ENCODE measurements at places on chromosomes 1 and 21.

DNA sequence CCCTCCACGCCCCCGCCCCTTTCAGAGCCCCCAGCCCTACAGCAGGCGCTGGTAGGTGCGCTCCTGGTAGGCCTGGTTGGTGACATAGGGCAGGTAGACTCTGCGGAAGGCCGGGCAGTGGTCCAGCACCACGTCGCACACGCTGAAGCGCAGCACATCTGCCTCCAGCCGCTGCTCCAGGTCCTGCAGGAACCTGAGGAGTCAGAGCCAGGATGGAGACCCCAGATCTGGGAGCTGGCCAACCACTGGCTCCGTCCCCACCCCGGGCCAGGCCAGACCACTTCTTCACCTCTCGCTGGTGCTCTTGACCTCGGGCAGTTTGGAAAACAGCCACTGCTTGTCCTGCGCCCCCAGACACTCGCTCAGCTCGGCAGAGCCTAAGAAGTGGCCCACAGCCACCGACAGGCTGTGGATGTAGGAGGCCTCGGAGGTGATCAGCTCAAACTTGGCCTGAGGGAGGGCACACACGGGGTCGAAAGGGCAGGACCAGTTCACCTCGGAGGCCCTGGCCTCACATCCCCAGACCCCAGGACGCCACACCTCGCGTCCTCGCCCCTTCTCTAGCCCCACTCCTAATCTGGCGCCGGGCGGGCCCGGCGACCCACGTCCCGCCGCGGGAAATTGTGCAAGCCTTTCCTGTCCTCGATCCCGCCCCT lies 6.4 kb downstream of the ARHGEF19 start:
- DNase-seq = no peak

- no peak for DNase-seq
Measured at GRCh38 chr1:39988618-39989343, 33.8 kb downstream of the MFSD2A start.

DNA sequence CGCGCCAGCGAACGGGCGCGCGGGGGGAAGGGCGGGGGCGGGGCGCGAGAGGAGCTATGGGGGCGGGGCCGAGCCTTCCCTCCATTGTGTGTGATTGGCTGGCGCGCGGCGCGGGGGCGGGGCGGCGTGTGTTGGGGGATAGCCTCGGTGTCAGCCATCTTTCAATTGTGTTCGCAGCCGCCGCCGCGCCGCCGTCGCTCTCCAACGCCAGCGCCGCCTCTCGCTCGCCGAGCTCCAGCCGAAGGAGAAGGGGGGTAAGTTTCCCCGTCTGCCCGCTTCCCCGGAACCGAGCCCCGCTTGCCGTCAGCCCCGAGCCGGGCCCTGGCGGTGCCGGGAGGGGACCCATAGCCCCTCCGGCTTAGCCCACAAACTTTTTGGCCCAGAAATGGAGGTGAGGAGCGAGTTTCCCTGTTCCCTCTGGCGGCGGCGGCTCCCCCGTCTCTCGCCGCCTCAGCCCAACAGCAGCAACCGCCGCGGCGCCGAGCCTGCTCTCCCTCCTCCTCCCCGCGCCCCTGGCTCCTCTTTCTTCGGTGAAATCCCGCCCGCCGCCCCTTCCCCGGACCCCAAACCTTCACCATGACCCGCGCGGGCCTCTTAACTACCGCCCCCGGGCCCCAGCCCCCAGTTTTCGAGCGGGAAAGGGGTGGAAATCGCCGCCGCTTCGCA lies at the start of gene H3-3A:
H3-3A (plus strand) TSS at position 159 of the 666 bp plus-strand sequence. CDS start 1,636 bp downstream, outside the sequence.
- peak; percentile 87 for DNase-seq

DNA sequence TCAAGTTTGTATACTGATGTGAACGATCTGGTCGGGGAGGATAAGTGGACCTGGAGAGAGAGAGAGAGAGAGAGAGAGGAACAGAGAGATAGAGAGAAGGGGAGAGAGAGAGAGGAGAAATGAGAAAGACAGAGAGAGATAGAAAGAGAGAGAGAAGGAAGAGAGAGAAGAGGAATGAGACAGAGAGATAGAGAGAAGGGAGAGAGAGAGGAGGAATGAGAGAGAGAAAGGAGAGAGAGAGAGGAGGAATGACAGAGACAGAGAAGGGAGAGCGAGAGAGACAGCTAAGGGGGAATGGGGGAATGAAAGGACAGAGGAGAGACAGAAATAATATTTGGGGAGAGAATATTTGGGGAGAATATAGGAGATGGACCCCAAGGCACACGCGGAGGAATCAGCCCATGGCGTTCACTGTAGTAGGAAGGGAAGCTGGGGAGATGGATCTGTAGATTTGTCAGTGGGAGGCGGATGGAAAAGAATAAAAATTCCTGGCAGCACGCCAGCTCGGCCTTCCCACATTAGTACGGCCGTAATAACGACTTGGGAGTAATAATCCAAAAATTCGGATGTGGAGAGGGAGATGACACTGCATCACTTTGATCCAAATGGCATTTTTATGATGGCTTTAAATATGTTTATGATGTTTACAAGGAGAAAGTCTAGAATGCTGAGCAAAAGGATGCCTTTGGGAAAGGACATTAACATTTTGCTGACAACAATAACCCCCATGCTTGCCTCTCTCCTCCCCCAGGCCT lies 159.8 kb upstream of the KCNJ6 start:
- no peak for DNase-seq

DNA sequence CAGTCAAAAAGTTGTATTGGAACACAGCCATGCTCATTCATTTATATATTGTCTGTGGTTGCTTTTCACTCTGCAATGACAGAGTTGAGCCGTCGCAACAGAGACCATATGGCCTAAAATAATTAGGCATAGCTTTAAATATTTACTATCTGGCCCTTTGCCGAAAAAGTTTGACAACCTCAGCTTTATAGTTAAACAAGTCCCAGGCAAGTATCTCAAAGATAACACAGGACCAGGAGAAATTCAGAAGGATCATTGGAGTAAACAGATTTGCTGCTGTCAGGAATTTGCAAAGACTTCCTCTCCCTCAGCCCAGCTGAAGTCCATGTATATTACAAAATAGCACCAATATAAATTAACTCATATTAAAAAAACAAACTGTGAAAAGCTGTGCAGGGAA lies 34.4 kb downstream of the NID1 start:
- no peak for DNase-seq

- no peak for DNase-seq
Measured at GRCh38 chr1:45822644-45823043, 19.2 kb downstream of the MAST2 start.

- DNase-seq = no peak
Measured at GRCh38 chr1:90711696-90712095, 5.4 kb downstream of the BARHL2 start.

GRCh38 chr1:5485968-5486696 lies 506.1 kb downstream of the NPHP4 start:
- DNase-seq = no peak

- DNase-seq = no peak
Measured at GRCh38 chr1:234546890-234547788, 62.8 kb downstream of the IRF2BP2 start.

DNA sequence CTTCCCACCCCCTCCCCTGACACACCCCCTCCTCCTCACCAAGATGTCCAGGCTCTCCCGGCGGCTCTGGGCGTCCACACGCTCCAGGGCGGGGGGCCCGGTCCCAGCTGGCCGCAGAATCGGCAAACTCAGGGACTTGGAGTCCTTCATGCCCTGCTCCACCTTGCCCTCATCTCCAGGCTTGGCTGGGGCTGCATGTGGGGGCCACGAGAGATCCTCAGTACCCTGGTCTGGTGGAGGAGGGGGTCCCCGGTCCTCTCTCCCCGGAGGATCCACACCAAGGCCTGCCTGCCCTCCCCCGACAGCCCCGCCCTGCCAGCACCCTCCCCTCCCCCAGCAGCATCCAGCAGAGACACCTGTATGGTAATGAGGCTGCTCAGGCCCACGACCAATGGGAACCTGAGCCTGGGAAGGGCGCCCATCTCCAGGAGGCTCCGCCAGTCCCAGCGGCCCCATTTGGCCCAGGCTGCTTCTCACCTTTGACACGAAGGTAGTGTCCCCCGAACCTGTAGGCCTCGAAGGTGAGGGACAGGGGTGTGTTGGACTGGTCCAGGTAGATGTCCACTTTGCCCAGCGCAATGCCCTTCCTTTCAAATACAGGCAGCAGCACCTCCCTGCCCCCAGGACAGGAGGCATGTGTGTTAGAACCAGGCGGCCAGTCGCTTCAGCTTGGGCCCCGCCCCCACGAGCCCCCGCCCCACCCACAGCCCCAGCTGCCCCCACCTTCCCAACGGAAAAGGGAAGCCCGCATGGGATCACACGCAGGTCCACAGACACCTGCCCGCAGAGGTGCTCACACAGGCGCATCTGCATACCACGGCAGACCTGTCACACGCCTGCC lies 8.2 kb upstream of the TNFRSF25 start:
- DNase-seq = peak; percentile 63

- DNase-seq = no peak
Measured at GRCh38 chr1:152392909-152393308, 21.2 kb downstream of the CRNN start.

DNA sequence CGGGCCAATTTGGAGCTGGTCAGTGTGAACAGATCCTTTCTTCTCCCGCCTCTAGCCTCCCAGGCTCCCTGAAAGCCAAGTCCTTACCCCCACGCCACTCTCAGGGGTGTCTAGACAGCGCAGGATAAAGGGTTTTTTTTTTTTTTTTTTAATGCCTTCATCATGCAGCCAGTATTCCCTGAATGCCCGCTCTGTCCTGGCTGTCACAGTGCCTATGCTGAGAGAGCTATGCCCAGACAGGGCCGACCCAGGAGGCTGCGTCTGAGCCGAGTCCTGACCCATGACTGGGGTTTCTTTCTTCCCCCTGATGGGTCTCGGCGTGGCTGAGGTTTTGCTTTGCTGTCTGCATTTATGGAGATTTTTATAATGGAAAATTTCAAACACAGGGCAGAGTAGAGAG lies 18.3 kb downstream of the SPSB1 start:
- no peak for DNase-seq

GRCh38 chr1:8219530-8219929 lies 98.4 kb upstream of the SLC45A1 start:
- DNase-seq = no peak

DNA sequence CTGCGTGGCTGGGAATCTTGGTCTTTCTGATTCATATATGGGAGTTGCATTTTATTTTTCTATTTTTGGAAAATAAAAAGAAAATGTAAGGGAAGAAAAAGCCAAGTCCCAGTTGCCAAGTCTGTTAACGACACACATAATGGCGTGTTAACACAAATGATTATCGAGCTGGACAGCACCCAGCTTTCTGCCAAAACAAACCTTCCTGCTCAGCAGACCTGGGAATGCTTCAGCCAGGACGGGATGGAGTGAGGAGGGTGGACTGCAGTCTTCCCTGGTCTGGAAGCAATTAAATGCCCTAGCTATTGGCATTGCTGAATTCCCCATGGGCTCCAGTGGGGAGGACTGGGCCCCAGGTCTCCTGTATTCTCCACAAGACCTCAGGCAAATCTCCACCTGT lies 184.2 kb upstream of the USP24 start:
- DNase-seq = no peak

DNA sequence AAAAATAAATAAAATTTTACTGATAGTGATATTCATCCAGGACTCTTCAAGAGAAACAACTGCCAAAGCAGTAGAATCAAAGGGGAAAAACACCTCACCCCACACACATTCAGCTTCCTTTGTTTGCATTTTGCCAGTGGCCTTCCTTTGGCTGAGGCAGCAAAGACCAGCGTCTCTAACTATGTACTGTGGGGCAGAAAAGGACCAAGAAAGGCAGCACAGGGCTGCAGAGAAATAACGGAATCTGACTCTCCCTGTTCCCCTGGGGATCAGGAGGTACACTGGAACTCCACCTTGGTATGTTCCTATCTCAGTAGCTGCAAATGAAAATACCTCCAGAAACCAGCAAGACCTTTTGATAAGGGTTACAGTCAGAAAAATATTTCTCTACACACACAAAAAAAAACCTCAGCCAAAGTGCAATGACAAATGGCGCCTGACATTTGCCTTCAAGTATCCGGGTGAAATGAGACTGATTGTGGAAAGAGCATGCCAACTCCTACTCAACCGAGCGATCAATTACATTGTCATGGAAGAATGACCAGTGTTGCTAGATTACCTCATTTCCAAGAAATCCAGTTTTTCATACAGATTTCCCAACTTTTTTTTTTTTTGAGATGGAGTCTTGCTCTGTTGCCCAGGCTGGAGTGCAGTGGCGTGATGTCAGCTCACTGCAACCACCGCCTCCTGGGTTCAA lies 50.9 kb downstream of the TARBP1 start:
- no peak for DNase-seq

- DNase-seq = no peak
Measured at GRCh38 chr1:154794608-154795007, 75.5 kb downstream of the KCNN3 start.

- no peak for DNase-seq
Measured at GRCh38 chr1:204390751-204391466, 20.7 kb downstream of the PPP1R15B start.

- no peak for DNase-seq
Measured at GRCh38 chr21:32562426-32562825, 22.9 kb downstream of the TCP10L start.

DNA sequence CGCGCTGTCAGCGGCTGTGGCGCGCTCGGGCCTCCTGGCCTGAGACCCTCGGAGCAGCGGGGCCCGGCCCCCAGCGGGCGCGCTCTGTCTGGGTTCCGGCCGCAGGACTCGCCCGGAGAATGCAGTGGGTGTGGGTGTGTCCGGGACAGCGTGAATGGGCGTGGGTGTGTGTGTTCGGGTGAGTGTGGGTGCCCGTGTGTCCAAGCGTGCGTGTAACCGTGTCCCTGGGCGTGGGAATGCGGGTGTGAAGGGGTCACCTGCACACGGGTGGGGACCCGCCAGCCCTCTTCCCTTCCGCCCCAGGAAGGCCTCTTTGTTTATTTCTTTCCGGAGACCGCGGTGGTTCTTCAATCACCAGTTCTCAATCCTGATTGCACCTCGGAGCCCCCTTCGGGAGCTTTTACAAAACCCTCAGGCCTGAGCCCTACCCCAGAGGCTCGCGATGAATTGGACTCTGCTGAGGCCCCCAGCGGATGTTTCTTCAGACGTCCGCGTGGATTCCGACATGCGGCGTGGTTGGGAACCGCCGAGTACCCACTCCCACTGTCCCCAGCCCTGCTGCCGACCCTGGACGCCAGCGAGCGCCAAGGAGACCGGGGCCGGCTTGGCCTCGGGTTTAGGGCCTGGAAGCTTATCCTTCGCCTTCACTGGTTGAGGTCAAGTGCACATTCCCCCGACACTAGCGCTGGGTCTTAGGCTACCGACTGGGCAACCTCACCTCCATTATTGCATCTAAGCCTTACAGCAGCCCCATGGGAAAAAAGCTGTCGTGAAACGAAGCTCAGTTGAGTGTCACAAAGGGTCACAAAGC lies 19.3 kb downstream of the SERTAD4 start:
- DNase-seq = no peak

GRCh38 chr1:89972024-89972423 lies 22.9 kb upstream of the ZNF326 start:
- no peak for DNase-seq

DNA sequence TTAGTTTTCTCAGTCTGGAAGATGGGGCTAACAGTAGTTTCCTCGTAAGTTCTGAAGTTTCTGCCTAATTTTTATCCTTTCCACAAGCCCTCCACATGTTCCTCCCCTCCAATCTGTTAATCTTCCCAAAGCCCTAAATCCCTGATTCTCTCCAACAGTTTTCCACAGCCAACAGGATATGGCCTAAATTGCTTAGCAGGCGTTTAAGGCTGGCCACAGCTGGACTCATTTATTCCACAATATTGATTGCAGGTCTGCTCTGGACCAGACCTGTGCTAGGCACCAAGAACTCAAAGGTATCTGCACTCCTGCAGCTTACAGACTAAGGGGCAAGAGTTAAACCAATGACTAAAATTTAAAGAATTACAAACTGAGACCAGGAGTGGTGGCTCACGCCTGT lies 3.9 kb downstream of the SLC6A9 start:
- no peak for DNase-seq

- no peak for DNase-seq
Measured at GRCh38 chr1:7265771-7266371, 480.6 kb downstream of the CAMTA1 start.

Data from NCI-H1417 treated with DMSO at 0.1 percent for 48 hours (cell line).